ENCODE measurements at places on chromosomes 1 and 21.

DNA sequence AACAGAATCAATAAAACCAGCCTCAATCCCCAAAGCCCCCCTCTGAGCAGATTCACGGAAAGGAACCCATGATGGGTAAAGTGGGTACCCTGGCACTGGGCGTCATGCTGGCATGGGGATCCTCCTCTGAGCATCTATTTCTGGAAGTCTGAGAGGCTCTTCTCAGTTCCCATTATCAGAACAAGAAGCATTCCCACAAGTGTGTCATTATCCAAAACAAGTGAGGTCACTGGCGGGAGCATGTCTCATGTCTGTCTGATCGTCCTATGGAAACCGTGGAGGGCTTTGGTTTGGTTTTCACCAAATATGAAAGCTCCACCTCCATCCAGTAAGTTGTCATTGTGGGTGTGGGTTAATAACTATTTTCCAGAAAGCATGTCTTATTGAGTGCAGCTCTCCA, 70.7 kb downstream of the PGM1 start:
- DNase-seq: no peak

- DNase-seq: no peak
Measured at GRCh38 chr1:218339267-218339831, 5.8 kb upstream of the TGFB2 start.

DNA sequence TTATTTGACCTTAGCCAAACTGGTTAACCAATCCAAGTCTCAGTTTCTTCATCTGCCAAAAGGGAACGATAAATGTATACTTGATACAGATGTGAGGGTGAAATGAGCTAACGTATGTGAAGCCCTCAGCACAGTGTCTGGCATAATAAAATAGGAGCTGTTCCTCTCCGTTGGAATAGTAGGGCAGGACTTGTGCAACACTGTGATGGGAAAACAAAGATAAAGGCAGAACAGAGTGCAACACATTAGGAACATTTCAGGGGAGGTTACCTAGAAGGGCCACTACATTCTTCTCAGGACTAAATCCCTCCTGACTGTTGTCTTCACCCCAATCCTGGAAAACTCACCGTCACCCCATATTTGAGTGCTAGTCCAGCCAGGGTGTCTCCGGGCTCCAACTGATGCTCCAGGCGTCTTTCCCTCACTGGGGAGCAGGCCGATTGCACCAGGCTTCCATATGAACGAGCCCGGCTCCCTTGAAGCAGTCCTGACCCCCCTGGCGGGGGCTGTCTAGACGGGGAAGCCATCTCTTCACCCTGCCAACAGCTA, 896 bp downstream of the LYSMD1 start:
- no peak for DNase-seq

DNA sequence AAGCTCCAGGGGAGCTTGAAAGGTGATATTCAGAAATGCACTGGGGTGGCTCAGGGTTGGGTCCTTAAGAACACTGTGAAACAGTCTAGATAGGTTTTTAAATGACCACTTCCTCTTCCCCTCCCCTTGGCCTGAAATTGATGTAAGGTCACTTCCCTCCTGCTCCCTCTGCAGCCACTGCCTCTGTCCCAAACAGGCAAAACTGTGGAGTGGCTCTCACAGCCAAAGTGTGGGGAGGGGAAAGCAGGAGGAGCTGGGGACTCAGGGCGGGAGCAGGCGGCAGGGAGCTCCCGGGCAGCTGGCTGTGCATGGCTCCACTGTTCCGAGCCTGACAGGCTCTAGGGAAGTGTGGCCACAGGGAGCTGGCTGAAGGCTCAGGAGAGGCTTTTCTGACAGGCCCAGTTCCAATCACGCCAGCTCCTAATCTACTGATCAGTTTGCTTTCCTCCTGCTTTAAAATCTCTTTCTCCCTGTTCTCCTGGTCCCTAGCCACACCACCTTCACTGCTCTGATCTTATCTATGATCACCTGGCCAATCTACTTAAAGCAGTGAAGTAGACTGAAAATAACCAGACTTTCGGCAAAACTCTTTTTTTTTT, 5.1 kb upstream of the CSRP1 start:
- DNase-seq: no peak

- DNase-seq: no peak
Measured at GRCh38 chr1:63784083-63784482, 10.3 kb downstream of the ROR1 start.

GRCh38 chr1:52707927-52708655, 9.9 kb upstream of the COA7 start:
- no peak for DNase-seq

All from activated CD4-positive, alpha-beta T cell treated with anti-CD3 and anti-CD28 coated beads, Interleukin-2, amount 50 U/mL, for 24 hours (primary cell).